ENCODE measurements at places on chromosomes 13 and 19. TPM values are rescaled to one million over a fixed set of nuclear protein-coding genes. Genes with fewer than 3 reads are reported as not detected.

DNA sequence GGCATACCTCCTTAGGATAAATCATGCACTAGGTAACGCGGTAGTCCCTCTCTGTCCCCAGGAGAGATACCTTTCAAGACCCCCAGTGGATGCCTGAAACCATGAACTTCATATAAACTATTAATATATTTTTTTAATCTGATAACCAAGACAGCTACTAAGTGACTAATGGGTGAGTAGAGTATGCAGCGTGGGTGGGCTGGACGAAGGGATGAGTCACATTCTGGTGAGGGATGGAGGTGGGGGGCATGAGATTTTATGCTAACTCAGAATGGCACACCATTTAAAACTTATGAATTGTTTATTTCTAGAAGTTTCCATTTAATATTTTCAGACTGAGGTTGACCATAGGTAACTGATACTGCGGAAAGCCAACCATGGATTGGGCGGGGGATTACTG is 46.2 kb downstream of the CDK8 start:
- no peak for DNase-seq

GRCh38 chr19:49331616-49332055 is 3.6 kb upstream of the CD37 start:
- DNase-seq = peak; percentile 69

- DNase-seq = no peak
These were observed 290.4 kb downstream of the TSHZ3 start for GRCh38 chr19:31058676-31059340.

- DNase-seq = no peak
These were observed 14.2 kb upstream of the ANGPTL8 start for GRCh38 chr19:11225172-11225571.

DNA sequence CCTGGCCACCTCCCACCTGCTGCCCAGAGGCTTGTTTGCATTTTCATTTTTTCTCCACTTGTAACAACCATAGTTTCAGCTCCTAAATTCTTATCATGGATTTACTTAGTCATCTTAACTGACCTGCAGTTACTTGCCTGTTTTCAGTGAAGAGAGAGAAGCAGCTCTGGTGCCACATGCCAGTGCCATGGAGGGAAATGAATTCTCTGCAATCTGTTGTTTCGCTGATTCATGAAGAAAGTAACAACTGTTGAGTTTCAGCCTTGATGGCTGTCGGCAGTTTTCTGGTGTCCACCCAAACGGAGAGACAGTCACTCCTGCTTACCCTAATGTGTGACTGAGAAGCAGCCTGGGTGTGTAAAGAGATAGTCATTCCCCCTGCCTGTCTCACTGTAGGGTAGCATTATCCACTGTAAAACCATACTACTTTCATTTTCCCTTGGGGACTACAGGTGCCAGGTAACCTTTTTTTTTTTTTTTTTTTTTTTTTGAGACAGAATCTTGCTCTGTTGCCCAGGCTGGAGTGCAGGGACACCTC is 116.1 kb downstream of the DNAJC3 start:
- peak; percentile 11 for DNase-seq

DNA sequence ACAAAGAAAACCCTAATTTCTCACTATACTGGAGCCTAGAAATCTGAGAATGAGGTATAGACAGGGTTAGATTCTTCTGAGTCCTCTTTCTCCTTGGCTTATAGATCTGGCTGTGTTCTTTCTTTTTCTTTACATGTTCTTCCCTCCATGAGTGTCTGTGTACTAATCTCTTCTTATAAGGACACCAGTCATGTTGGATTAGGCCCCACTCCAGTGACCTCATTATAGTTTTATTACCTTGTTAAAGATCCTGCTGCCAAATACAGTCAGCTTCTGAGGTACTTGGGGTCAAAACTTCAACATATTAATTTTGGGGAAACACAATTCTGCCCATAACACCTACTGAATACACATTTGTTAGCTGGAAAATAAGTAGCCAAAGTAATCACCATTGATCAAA is 302.6 kb downstream of the PCDH9 start:
- DNase-seq = no peak

GRCh38 chr13:112124141-112124540 is 57.2 kb downstream of the SOX1 start:
- DNase-seq = no peak

DNA sequence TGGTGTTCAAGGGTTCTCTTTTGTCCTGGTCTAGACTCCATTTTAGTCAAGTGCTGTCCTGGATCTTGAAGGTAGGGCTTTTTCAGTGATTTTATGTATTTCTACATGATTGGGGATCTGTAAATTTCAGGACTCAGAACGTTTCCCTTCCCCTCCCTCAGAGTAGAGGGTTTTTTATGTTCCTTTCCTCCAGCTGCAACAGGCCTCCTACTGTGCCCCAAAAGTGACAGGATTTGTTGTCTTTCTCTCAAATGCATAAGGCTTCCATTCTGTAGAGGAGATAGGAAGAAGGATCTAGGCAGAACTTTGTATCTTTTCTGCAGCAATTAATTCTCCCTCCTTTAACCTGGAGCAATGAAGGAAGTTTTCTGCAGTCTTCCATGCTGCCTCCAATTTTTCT is 251.3 kb downstream of the MAB21L1 start:
- no peak for DNase-seq

- DNase-seq = no peak
These were observed 121.6 kb upstream of the SPRY2 start for GRCh38 chr13:80462567-80462966.

GRCh38 chr19:5489551-5489950 is 34.3 kb downstream of the ZNRF4 start:
- no peak for DNase-seq

- no peak for DNase-seq
These were observed 8.5 kb downstream of the ZNF526 start for GRCh38 chr19:42228641-42229040.

DNA sequence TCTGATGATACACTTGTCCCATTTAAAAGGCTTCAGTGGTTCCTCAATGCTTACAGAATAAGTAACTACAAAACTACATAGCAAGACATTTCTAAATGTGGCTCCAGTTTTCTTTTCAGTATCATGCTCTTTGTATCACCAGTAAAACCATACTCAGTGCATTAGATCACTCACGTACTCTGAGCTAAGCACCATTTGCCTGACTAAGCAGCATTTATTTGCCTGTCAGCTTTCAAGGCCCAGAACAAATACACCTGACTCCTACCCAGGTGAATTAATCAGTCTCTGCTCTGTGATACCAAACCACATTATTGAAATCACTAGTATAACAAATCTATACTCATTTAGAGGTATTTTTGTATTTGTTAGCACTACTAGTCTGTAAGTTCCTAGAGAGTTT is 47.4 kb upstream of the PCDH20 start:
- DNase-seq = no peak

DNA sequence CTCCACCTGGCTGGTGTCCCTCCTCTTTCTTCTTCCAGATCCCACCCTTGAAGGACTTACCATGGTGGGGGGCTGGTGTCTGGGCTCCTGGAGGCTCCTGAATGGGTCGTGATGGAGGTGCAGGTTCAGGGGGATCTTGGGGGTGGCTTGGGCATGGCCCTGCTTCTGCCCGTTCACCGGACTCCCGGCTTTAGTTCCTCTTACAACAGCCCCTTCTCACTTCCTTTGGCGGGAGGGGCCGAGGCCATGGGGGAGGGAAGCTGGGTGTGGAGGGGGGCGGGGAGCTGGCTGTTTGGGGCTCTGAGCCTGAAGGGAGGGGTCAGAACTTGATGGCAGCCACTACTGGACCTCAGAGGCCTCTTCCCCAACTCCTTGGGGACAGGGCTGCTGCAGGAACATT is at the start of gene MYO1F:
Gene MYO1F, minus strand, starts transcription at position 196 of the 400 bp plus-strand sequence. Its CDS starts 133 bp downstream, at position 63.
- no peak for DNase-seq

- peak; percentile 9 for DNase-seq
These were observed 53.9 kb downstream of the OR10H4 start for GRCh38 chr19:16002406-16003384.

- peak; percentile 29 for DNase-seq
These were observed 1.9 kb downstream of the RAB11B start for GRCh38 chr19:8392017-8392591.

GRCh38 chr19:10882108-10882457 is 10.7 kb downstream of the CARM1 start:
- peak; percentile 42 for DNase-seq

DNA sequence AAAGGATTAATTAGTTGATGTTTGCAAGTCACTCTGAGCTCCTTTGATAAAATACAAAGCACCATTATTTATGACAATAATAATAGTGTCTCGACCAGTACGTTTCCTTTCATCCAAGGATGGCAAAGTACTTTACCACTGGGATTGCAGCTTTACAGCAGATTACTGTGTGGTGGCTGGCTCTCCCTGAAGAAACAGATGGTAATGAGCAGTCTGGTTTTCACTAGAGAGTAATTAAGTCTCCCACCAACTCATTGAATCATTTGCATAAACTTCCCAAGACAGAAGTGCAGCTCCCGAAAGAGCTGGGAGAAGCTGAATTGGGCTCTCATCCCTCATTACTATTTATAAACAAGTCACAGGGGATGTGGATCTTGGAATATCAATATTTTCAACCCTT is 48.7 kb downstream of the KLF5 start:
- no peak for DNase-seq

GRCh38 chr13:105193026-105193425 is 1342.4 kb downstream of the EFNB2 start:
- DNase-seq = no peak

GRCh38 chr19:46719629-46720502 is 3.0 kb upstream of the PRKD2 start:
- no peak for DNase-seq

GRCh38 chr13:36453516-36453915 is 21.2 kb downstream of the CCNA1 start:
- DNase-seq = peak; percentile 34

DNA sequence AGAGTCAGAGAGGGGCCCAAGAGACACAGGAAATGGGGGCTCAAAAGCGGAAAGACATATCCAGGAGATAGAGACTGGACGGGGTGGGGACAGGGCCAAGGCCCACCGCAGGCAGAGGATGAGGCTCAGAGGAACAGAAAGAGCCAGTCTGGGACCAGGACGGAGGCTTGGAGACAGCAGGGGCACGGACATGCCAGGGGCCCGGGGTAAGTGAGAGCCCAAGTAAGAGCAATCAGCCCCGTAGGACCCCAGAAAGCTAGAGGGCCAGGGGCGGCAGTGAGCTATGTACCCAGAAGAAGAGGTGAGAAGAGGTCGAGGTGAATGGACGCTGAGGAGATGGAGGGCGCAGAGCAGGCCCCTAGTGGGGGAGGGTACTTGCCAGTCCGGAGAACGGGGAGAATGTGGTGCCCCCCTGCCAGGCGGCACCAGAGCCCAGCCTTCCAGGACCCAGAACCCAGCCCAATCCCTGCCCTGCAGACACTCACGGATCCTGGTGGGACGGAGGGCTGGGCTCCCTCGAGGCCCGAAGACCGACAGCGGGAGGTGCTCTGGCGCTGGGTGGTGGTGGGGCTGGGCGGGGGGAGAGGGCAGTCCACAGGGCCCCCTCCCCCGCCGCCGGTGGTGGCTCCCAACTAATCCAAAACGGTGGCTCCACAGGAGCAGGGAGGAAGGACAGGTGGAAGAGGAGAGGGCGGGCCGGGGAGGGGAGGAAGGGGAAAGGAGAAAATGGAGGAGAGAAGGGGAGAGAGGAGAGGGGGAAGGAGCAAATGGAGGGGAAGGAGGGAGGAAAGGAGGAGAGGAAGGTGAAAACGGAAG is 1.0 kb downstream of the GRIK5 start:
- no peak for DNase-seq

- no peak for DNase-seq
These were observed 23.5 kb downstream of the ZNF544 start for GRCh38 chr19:58252102-58252685.

DNA sequence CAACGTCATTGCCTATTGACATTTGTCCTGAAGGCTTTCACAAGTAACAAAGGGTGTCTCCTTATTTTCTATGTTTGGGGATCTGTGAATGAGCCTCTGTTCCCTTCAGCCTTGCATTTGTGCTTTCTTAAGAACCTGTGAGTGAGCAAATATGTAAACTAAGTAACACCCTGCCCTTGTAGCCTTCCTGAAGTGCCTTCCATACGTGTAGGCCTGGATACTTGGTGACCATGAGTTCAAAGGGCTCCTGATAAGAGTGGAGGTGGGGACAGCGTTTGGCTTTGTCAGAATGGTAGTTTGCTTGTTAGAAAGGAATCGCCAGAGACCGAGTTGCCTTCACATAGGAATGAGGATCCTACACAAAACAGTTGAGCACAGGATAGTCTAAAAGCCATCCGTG is 14.5 kb upstream of the CCDC97 start:
- DNase-seq = no peak

- no peak for DNase-seq
These were observed 35.3 kb upstream of the SACS start for GRCh38 chr13:23468811-23469210.

GRCh38 chr19:55101261-55101660 is 16.2 kb downstream of the PPP1R12C start:
- DNase-seq = no peak

The GPR18 gene
- total RNA-seq = not detected

The CASP14 gene
- not detected for total RNA-seq

The B3GLCT gene
- 6.2 TPM for total RNA-seq

The MRPS12 gene
- total RNA-seq = 48.0 TPM

The AMER2 gene
- total RNA-seq = 0.09 TPM

The RFXANK gene
- 88.8 TPM for total RNA-seq

The EPS8L1 gene
- total RNA-seq = 3.9 TPM

The ZNF665 gene
- total RNA-seq = 5.2 TPM

The CGB8 gene
- not detected for total RNA-seq

The APOE gene
- 1,026 TPM for total RNA-seq

The ZNF729 gene
- not detected for total RNA-seq

The VAV1 gene
- not detected for total RNA-seq

The CLEC17A gene
- not detected for total RNA-seq
